ENCODE measurements at places on chromosomes 1 and 21.

- peak; percentile 73 for ATAC-seq
These were observed 114.3 kb downstream of the RERE start for GRCh38 chr1:8702850-8703810.

DNA sequence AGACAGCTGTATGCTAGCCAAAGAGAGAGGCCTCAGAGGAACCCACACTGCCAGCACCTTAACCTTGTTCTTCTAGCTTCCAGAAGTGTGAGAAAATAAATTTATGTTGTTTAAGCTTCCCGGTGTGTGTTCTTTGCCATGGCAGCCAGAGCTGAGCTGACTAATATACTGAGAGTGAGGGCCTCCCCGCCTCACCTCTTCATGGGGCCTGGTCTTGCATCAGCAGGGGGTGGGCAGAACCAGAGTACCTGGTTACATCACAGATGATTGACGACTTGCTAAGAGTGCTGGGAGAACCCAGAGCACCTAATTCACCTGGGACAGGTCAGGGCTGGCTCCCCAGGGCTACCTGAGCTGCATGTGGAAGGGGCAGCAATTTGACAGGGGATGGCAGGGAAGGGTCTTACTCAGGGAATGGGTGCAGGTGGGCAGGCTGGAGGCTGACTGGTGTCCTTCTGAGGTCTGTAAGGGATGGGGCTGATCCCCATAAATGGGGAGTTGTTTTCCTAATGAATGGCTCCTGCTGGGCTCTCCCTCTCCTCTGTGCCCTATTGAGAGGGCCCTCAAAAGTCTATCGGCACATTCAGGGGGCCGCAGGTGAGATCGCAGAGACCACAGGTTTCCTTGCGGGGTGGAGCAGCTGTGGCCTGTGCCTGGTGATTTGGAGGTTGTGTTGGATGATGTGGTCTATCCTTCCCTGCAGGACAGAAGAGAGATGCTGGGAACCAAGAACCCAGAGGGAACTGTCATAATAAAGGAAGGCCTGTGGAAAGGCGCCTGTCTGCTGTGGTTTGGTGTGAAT lies 60.6 kb upstream of the ETV3 start:
- no peak for ATAC-seq

GRCh38 chr21:45580576-45581321 lies 38.5 kb upstream of the SLC19A1 start:
- ATAC-seq, result no peak

- no peak for ATAC-seq
These were observed 111.5 kb downstream of the PSMG1 start for GRCh38 chr21:39071623-39072214.

DNA sequence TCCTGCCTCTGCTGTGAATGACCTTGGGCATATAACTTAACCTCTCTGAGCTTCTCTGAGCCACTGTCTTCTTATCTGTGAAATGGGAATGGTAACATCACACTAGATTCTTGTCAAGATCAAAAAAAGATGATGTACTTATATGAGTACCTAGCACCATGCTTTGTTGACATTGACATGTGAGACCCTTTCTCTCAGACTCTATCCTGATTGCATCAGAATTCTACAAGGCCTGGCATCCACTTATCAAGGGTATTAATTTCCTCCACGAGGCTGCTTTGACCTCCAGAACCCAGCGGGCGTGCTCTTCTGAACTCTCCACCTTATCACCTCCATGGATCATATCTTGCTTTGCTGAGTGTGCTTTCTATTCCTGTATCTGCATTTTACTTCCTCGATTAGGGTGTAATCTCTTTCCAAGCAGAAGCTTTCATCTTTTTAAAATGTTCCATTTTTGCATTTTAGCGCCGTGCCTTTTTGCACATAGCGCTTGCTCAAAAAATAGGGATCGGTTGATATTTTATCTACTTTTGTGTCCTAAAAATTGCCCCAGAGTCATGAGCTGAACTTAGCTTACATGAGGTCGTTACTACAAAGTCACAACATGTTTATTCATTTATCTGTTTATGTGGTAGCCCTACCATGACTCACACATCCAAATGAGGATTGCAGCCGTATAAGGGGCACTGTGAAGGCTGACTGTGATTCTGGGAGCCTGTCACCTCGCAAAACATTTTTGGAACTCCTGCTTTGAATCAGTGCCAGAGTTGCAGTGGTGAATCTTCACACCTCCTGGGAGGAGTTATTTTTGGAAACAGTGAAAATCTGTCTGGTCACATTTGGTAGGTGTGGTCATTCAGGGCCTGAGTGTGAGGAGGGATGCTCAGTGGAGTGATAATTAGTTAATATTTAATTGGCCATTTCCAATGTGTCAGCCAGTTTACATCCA lies 63.2 kb downstream of the IER5 start:
- peak; percentile 41 for ATAC-seq

DNA sequence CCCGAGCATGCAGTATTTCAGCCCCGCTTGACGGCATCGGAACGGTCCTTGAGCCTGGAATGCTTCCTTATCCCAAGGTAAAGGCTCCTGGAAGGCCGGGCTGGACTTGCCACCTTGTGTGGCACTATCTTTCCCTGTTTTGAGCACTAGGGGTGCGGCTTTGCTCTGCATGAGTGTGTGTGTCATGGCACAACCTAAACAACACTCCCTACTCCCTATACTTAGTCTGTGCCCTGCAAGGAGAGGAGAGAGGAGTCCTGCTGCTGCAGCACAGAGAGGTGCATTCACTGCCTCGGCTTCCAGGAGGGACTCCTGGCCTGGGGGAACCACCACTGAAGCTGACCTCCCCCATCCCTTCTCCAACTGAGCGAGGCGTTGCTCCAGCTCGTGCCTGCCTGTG lies 60.4 kb upstream of the BACE2 start:
- ATAC-seq, result no peak

GRCh38 chr1:9294910-9295636 lies 2.4 kb downstream of the SPSB1 start:
- peak; percentile 74 for ATAC-seq

- no peak for ATAC-seq
These were observed 35.1 kb downstream of the RNF2 start for GRCh38 chr1:185080422-185080821.

GRCh38 chr1:168607872-168608428 lies 31.5 kb downstream of the XCL1 start:
- no peak for ATAC-seq

DNA sequence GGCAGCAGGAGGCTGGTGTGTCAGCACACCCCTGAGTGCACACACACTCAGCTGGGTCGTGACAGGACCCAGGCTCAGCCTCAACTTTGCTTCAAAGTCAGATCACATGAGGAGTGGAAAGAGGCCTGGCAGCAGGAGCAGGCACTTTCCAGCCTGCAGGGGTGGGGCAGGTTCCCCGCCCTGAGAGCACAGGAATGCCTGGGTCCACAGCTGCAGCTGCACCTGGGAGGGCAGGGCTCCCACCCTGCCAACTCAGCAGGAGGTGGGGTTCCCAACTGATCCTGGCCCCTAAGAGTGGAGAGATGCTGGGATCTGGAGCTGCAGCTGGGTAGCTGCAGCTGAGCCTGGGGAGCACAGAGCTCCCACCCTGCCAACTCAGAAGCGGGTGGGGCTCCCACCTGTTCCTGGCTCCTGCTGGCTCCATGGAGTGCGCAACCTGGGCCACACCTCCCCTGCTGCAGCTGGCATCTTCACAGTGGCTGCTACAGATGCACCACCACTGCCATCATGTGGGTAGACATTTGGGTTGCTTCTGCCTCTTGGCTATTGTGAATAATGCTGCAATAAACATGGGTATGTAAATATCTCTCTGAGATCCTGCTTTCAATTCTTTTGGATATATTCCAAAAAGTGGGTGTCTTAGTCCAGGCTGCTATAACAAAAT lies 415.4 kb downstream of the TTLL7 start:
- ATAC-seq, result no peak

DNA sequence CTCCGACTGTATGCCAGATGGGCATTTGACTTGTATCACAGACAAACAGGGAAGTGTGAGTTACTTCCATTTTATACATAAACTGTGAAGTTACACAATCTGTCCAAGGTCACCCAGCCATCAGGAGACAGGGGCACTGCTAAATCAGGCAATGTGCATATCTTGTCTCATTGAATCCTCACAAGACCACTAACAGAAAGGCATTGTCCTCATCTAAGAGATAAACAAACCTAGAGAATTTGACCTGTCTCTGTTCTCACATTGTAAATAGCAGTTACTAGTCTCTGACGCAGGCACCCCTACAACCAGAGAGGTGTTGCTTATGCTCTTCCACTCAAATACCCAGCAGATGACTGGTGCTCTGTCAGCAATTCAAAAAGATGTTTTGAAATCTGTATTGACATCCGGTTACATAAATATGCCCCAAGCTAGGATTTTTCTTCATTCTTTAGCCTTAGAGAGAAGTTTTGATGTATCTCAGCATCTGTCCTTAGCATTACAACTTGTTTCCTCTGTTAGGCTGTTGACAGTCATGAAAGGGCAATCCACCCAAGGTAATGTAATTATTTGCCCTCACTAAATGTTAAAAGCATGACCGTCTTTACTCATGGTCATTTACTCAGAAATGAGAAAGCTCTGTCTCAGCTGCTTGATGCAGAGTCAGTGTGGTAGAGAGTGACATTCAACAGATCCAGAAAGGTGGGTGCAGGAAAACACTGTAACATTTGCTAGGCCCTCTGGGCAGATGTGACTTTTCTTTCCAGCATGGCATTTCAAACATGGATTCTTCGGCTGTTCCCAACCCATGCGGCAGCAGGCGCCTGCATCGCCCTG lies 51.9 kb upstream of the ZNF326 start:
- ATAC-seq, result no peak

Measured in activated T-helper 17 cell treated with anti-CD3 and anti-CD28 coated beads, Interleukin-2, amount 50 U/mL, for 72 hours (primary cell).